ENCODE measurements at places on chromosomes 13 and 19. TPM values are rescaled to one million over a fixed set of nuclear protein-coding genes. Genes with fewer than 3 reads are reported as not detected.

The PLK5 gene
- 0.23 TPM for polyA plus RNA-seq

The RASAL3 gene
- 7.5 TPM for polyA plus RNA-seq

The NLRP4 gene
- polyA plus RNA-seq: not detected

The IL17D gene
- 0.46 TPM for polyA plus RNA-seq

The NXNL1 gene
- 0.19 TPM for polyA plus RNA-seq

The ELSPBP1 gene
- not detected for polyA plus RNA-seq

The ZNF439 gene
- 7.5 TPM for polyA plus RNA-seq
